Activated CD8-positive, alpha-beta memory T cell treated with anti-CD3 and anti-CD28 coated beads for 48 hours (primary cell): ENCODE measurements at places on chromosomes 7 and 10.

DNA sequence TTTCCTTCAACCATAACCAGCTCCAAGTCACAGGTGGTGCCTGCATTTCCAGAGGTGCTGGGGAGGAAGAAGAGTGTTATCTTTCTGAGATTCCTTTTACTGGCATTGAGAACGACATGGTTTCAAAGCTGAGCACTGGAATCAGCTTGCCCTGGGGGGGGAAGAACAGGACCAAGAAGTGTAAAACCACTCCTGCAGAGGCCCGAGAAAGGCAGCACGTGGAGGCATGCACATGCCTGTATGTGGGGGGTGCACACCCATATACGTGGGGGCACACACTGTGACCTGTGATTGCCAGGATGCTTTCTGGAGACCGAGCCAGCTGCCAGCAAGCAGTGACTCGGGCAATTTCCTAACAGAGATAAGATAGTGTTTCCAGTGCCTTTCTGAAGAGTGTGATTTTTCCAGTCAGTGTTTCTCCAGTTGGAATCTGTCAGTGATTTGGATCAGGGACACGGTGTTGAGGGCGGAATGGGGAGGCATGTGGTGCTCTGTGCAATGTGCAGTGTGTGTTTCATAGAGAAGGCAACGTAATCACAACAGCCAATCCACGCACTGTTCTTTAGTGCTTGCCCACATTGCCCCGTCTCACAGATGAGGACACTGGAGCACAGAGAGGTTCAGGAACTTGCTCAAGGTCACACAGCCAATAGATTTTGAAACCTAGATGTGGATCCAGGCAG, 4.2 kb downstream of the LRRC27 start:
- no peak for DNase-seq

DNA sequence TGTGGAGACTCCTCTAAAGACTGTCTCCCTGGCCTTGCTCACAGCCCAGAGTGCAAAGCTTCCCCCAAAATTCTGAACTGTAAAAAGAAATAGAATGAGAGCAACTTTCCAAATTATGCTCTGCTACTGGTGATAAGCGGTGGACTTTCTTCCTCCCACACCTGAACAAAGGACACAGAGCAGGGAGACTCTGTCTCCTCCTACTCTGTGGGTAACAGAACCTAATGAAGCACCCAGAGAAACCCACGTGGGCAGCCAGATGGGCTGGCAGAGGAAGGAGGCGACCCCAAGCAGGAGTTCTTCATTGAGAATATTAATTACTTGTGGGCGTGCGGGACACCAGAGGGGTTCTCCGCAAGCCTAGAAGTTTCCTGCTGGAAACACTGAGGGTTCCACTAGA, 139.5 kb downstream of the KMT2E start:
- no peak for DNase-seq

- DNase-seq = no peak
Observed at GRCh38 chr7:5375925-5376324, 47.7 kb downstream of the TNRC18 start.

DNA sequence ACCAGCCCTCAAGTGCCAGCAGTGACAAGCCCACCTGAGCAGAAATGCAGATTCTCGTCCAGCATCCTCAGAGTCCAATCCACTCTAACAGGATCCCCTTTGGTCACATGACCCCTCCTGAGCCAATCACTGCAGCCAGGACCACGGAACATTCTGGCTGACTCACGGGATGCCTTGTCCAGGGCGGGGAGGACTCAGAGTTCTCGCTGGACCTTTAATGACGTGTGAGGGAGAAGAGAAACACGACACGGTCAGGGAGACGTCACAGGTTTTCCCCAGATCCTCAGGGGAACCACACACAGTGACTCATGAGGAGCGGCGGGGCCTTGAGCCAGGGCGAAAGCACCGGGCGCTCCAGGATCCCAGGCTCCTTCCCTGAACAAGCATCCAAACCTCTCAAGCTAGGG, 155.7 kb downstream of the PTPRN2 start:
- no peak for DNase-seq

- DNase-seq = no peak
Observed at GRCh38 chr7:31234836-31235605, 105.5 kb downstream of the NEUROD6 start.

- DNase-seq = no peak
Observed at GRCh38 chr7:149776848-149777407, 3.5 kb upstream of the ZNF467 start.

DNA sequence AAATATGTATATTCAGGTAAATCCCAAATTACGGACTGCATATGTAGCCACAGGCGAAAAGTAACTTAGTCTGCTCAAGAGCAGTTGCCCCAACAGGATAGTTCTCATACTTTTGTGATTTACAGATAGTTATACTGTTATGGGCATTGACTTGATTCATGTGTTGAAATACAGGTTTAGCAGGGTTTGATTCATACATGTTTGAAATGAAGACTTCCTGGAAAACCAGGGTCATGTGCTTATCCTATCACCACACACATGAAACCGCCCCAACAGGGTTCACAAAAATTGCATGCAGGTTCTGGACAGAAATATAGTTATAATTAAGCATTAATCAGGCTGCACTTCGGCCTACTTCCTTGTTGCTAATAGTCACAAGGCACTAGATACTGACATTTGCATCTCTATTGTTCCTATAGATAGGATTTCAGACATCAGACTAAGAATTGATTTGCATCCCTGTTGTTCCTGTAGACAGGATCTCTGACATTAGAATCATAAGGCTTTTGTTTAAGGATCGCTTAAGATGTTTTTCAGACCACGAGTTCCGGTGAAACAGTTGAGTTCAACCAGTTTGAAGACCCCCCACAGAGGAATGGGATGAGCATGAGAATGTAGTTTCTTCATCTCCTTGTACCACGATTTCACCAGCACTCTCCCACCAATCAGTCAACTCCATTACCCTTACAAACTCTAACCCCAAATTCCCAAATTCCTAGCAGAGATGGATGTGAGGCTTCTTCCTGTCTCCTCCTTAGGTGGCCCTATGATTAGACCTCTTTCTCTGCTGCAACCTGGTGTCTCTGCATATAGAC, 2.0 kb upstream of the ZNF398 start:
- DNase-seq = no peak

DNA sequence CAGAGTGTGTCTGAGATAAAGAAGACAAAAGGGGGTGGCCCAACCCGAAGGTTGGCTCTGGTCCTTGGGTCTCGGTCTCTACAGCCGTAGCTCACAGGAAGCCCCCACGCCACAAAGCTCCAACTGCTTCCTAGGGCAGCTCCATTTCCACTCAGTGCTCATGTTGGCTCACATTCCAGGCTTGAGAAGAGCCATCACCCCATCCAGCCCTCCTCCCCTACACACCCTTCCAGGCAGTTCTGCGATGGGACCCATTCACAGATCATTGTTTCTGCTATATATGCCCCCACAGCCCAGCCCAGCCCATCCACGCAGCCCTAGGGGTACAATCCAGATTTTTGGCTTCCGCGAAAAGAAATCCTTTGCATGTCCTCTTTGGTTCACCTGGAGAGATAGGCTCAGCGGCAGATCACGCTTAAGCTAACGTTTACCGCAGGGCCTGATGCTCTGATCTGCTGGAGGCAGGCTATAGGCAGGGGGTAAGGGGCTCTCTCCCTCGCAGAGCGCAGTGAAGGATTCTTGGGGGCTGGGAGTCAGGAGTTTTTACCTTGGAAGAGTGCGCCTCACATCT, 6.2 kb upstream of the HOXA11 start:
- no peak for DNase-seq
